ENCODE measurements at places on chromosomes 7 and 10.

DNA sequence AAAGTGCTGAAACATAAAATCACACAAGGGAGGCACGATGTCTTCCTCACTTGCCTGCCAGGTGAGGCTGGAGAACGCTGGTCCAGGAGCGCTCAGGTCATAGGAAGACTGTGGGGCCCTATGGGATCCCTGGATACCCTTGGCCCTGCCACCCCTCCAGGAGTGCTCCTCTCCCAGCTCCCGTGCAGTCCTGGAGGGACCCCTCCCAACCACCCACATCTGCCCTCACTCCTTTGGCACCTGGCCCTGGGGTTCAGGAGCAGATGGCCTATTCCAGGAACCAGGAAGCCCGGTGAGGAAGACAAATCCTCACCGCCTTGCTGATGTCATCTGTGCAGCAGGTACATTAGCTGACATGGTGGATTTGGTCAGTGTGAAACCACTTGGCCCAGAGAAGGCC lies 3.7 kb upstream of the CXCL12 start:
- no peak for DNase-seq

DNA sequence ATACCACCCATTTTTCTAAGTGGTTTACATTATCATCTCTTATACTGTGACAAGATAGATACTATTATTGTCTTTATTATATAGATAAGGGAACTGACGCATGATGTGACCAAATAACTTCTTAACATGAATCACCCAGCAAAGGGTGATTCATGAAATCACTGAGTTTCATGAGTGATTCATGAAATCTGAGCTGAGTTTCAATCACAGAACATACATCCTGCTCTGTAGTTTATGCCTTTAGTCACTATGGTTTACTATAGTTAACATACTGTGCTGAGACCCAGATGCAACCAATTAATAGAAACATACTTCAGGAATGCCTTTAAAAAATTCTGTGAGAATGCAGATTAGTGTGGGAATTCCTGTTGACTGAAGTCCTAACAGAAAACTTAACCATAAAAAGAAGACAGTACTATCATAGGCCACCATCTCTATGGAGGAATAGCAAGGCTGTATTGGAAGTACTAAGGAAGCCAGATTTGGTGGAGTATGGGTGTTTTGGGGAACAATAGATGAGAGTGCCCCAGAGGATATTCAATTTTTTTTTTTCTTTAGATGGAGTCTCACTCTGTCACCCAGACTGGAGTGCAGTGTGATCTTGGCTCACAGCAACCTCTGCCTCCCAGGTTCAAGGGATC lies 43.1 kb upstream of the SEMA3A start:
- no peak for DNase-seq

DNA sequence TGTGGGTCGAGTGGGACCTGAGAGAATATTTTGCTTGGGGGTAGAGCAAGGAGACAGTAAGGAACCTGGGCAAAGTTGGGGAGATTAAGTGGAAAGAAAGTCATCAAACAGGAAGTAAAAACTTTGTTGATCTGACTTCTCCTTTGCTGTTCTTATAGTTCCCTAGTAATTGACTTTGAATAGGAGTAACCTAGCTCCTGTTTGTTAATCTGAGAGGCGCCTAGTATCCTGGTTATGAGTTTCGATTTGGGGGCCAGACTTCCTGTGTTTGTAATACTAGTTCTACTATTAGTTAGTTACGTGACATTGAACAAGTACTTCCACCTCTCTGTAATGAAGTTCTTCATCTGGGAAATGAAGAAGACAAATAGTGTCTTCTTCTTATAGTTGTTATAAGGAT lies 99.1 kb downstream of the ZNF365 start:
- DNase-seq = no peak

DNA sequence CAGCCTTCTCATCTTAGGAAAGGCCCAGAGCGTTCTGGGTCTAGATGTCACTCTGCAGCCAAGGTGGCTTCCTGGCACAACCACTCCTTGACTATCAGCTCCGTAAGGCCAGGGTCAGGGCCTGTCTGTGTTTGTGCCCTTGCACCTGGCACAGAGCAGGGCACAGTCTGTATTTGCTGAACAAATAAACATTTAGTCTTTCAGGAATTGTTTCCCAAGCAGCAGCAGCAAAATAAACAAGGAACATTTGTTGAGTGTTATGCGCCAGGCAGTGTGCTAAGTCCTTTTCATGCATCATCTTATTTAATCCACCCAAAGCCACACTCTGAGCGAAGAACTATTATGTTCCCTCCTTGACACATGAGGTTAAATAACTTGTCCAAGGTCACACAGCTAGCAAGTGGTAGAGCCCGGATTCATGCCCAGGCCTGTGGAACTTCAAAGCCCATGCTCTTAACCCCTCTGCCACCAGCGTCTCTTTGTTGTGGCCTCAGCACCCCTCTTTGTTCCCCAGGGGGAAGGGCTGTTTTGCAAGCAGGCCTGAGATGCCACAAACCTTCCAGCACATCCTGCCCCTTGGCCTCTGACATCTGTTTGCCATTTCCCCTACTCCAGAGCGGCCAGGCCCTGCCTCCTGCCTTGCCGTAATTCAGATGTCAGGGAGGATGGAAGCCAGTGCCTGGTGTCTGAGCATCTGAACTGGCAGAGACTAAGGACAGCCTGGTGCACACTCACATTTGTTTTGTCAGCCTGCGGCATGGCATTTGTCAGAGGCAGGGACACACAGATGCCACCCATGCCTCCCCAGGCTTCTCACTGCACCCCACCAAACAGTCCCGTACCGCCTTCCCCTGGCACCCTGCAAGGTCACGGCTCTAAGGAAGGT lies 325.8 kb upstream of the ZMIZ1 start:
- DNase-seq = no peak

GRCh38 chr7:2607923-2608904 lies 23.6 kb upstream of the TTYH3 start:
- no peak for DNase-seq

- no peak for DNase-seq
Observed at GRCh38 chr10:62810156-62810902, 5.8 kb downstream of the ADO start.

GRCh38 chr7:131218727-131219128 lies 108.9 kb upstream of the MKLN1 start:
- DNase-seq = no peak

All from stimulated activated CD8-positive, alpha-beta memory T cell treated with anti-CD3 and anti-CD28 coated beads, Interleukin-4, amount 100 ng/mL, for 48 hours (primary cell).